Aorta (tissue), 5 donors: ENCODE measurements at places on chromosomes 7 and 10. TPM values are rescaled to one million over a fixed set of nuclear protein-coding genes. Genes with fewer than 3 reads are reported as not detected.

GRCh38 chr10:24723386-24723787 lies 300 bp downstream of the ARHGAP21 start:
- H3K4me1 ChIP-seq = no peaks in the 10 kb centered on the region
- DNase-seq = no peak
- H3K36me3 ChIP-seq = no peaks in the 10 kb centered on the region
- peak overlapping the region; percentile 96 for H3K4me3 ChIP-seq
- H3K27me3 ChIP-seq = no peaks in the 10 kb centered on the region
- H3K27ac ChIP-seq = peak overlapping the region; percentile 77

Gene TMEM176A
- 30.7 TPM for total RNA-seq

DNA sequence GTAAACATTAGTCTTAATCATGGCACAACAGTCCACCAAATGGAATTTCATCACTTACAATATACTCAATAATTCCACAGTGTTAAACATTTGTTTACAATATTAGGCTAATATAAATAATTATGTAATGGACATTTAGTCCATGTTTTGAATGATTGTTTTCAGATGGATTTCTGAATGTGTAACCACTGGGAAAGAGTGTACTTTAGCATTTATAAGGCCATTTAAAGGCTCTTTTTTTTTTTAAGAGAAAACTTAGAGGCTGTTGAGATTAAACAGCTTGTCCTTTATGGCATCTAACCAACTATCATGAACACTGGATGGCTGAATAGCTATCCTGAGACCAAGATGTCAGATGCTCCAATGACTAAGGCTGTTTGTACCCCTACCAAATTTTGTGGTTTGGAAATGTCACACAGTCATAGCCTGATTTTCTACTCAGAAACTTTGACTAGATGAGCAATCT lies 248.3 kb upstream of the GLI3 start:
- no peak for DNase-seq
- no peaks in the 10 kb centered on the region for H3K27me3 ChIP-seq
- no peaks in the 10 kb centered on the region for H3K36me3 ChIP-seq
- no peak overlapping the region for H3K27ac ChIP-seq

DNA sequence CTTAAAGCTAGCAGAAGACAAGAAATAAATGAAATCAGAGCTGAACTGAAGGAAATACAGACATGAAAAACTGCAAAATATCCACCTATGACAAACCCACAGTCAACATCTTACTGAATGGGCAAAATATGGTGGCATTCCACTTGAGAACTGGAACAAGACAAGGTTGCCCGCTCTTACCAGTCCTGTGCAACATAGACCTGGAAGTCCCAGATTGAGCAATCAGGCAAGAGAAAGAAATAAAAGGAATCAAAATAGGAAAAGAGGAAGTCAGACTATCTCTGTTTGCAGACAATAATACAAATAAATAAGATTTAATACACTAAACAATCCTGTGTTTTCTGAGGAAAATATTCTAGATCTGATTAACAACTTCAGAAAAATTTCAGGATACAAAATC lies 570.5 kb upstream of the SEMA3D start:
- H3K36me3 ChIP-seq = no peaks in the 10 kb centered on the region
- H3K27me3 ChIP-seq = no peaks in the 10 kb centered on the region
- no peaks in the 10 kb centered on the region for H3K4me1 ChIP-seq

- no peak overlapping the region for H3K27ac ChIP-seq
- H3K27me3 ChIP-seq = no peaks in the 10 kb centered on the region
- H3K4me1 ChIP-seq = no peaks in the 10 kb centered on the region
- no peaks in the 10 kb centered on the region for H3K36me3 ChIP-seq
- no peak overlapping the region for H3K4me3 ChIP-seq
These were observed 19.5 kb downstream of the DNAJB9 start for GRCh38 chr7:108589199-108589598.

- H3K27me3 ChIP-seq = no peaks in the 10 kb centered on the region
- H3K4me1 ChIP-seq = no peaks in the 10 kb centered on the region
- H3K27ac ChIP-seq = no peak overlapping the region
- no peak for DNase-seq
These were observed 143.2 kb downstream of the REEP3 start for GRCh38 chr10:63664341-63664885.

GRCh38 chr10:129881641-129882040 lies 82.4 kb downstream of the EBF3 start:
- no peaks in the 10 kb centered on the region for H3K4me1 ChIP-seq
- no peak overlapping the region for H3K27ac ChIP-seq
- H3K36me3 ChIP-seq = no peaks in the 10 kb centered on the region
- H3K27me3 ChIP-seq = no peaks in the 10 kb centered on the region

DNA sequence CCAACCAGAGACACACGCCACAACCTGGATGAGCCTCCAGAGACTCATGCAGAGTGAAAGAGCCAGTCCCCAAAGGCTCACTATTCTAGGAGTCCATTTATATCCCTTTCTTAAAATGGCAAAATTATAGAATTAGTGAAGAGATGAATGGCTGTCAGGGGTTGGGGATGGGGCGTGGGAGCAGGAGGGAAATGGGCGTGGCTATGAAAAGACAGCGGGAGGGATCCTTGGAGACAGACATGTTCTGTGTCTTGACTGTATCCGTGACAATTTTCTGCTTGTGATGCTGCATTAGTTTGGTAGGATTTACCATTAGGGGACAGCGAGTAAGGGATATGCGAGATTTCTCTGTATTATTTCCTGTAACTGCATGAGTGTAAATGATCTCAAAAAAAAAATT lies 33.0 kb downstream of the FAM53B start:
- H3K27ac ChIP-seq = no peak overlapping the region
- no peaks in the 10 kb centered on the region for H3K4me1 ChIP-seq
- no peaks in the 10 kb centered on the region for H3K36me3 ChIP-seq
- DNase-seq = no peak
- no peak overlapping the region for H3K4me3 ChIP-seq

DNA sequence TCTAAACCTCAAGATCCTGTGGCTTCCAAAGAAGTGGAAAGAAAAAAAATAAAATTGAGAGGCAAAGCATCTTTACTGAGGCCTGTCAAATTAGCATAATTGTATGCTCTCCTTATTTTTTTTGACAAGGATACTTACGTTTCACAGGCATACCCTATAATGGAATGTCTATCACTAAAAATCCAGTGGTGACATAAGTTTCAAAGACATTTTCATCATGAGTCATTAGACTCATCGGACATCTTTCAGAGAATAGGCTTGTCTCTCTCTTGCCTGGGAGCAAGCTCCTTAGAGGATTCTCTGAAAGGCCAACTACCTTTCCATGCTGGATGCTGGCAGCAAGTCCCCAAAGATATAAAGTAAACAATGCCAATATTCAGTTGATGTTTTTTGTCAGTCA lies 380.7 kb upstream of the STEAP1 start:
- no peaks in the 10 kb centered on the region for H3K4me1 ChIP-seq
- H3K4me3 ChIP-seq = no peak overlapping the region
- H3K27me3 ChIP-seq = no peaks in the 10 kb centered on the region
- no peaks in the 10 kb centered on the region for H3K36me3 ChIP-seq

GRCh38 chr7:139525239-139525638 lies 1.8 kb downstream of the CLEC2L start:
- H3K4me3 ChIP-seq = no peak overlapping the region
- DNase-seq = no peak
- no peaks in the 10 kb centered on the region for H3K4me1 ChIP-seq

DNA sequence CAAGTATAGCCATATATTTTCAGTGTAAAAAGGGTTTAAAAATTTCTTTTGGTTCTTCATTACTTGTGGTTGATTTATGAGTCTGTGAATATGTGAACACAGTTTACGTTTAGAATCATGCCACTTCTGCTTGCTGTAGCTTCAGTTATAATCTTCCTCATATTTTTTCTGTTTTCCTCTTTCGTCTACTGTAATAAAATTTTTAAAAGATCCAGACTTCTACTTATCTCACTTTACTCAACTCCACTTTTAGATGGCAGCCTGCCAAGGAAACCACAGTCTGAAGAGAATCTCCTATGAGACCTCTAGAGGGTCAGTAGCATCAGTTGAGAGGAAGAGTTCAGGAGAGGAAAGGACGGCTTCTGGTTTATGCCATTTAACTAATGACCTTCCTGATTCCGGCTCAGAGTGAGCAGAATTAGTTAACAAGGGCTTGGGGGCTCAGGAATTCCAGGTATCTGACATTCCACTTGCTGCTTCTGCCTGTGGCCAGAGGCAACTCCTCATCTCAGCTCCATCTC lies 21.4 kb downstream of the CREB5 start:
- H3K27ac ChIP-seq = no peak overlapping the region
- H3K27me3 ChIP-seq = no peaks in the 10 kb centered on the region
- H3K4me1 ChIP-seq = no peaks in the 10 kb centered on the region
- H3K4me3 ChIP-seq = no peak overlapping the region

DNA sequence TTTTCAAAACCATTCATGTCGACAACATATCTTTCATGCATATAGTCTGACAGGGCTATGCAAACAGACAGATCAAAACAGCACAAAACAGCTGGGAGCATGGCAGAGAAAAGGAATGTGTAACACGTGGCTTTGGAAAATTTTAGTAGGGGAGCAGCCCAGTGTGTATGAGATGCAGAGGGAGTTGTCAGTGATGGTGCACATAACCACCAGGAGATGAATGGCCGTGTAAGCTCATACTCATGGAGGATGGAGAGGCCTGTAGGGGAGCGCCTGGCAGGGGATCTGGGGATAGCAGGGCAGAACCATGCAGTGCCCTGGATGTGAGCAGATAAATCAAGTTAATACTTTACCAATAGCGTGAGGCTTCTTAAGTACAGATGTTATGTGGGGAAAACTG lies 45.7 kb downstream of the RHOBTB1 start:
- H3K27ac ChIP-seq = no peak overlapping the region
- peaks cover 3% of the 10 kb centered on the region for H3K4me1 ChIP-seq
- H3K27me3 ChIP-seq = no peaks in the 10 kb centered on the region
- no peak overlapping the region for H3K4me3 ChIP-seq

Gene RPEL1
- not detected for total RNA-seq

DNA sequence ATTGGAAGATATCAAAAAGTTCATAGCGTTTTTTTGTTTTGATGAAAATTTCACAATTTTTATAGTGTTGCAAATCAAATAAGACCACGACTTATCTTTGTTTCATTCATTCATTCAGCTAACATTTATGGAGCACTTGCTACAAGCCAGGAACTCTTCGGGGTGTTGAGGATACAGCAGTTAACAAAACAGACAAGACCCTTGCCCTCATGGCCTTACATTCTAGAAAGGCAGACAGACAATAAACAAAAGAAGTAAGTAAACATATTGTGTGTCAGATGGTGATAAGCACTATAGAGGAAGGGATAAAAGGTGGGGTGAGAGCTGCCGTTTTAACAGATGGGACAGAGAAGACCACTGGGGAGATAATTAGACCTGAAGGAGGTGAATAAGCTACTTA lies 41.6 kb upstream of the GSAP start:
- no peak overlapping the region for H3K4me3 ChIP-seq
- DNase-seq = no peak
- H3K27ac ChIP-seq = no peak overlapping the region
- H3K27me3 ChIP-seq = no peaks in the 10 kb centered on the region

DNA sequence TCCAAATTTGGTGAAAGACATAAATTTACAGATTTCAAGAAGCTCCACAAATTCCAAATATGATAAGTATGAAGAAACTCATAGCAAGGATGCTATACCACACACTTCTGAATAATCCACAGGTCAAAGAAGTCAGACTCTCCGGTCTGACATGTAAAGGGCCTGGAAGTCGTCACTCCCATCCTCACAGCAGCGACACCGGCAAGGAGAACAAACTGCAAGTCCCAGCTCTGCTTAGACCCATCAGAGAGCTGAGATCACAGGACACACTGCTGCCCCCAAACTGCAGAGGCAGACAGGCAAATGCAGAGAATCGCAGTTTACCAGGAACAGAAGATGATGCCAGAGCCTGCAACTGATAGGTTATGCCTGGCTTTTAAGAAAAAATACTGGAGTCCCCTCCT lies 62.0 kb downstream of the AMZ1 start:
- H3K27me3 ChIP-seq = no peaks in the 10 kb centered on the region
- H3K27ac ChIP-seq = no peak overlapping the region
- no peaks in the 10 kb centered on the region for H3K36me3 ChIP-seq

GRCh38 chr7:43769791-43770465 lies 11.4 kb downstream of the BLVRA start:
- H3K27ac ChIP-seq = no peak overlapping the region
- no peaks in the 10 kb centered on the region for H3K27me3 ChIP-seq
- no peaks in the 10 kb centered on the region for H3K36me3 ChIP-seq
- no peaks in the 10 kb centered on the region for H3K4me1 ChIP-seq
- H3K4me3 ChIP-seq = no peak overlapping the region

Gene GPRIN2
- 1.2 TPM for total RNA-seq

GRCh38 chr7:101094376-101094775 lies 9.1 kb downstream of the TRIM56 start:
- peak overlapping the region; percentile 64 for H3K27ac ChIP-seq
- no peaks in the 10 kb centered on the region for H3K4me1 ChIP-seq
- no peaks in the 10 kb centered on the region for H3K36me3 ChIP-seq

- H3K27ac ChIP-seq = no peak overlapping the region
- no peaks in the 10 kb centered on the region for H3K36me3 ChIP-seq
- no peak for DNase-seq
These were observed 265.4 kb upstream of the DGKB start for GRCh38 chr7:15167912-15168311.

- DNase-seq = no peak
- no peaks in the 10 kb centered on the region for H3K4me1 ChIP-seq
- no peaks in the 10 kb centered on the region for H3K36me3 ChIP-seq
- no peak overlapping the region for H3K4me3 ChIP-seq
These were observed 1409.1 kb upstream of the CELF2 start for GRCh38 chr10:9608602-9609001.

DNA sequence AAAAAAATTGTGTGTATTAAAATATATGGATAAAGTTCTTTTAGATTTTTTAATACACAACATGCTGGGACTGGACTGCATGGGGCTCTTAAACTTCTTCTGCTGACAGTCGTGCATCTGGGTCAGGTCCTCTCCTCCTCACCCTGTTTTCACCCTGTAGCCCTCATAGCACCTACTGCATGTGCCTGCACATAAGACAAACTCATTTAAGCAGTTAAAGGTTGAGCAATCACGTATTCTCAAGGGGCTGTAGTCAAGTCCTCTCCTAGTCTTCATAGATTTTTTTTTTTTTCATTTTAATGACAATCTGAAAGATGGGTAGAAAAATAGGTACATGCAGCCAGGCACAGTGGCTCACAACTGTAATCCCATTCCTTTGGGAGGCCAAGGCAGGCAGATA lies 23.6 kb upstream of the PDCD4 start:
- no peak overlapping the region for H3K27ac ChIP-seq
- no peaks in the 10 kb centered on the region for H3K27me3 ChIP-seq
- H3K4me1 ChIP-seq = no peaks in the 10 kb centered on the region
- no peak for DNase-seq
- no peaks in the 10 kb centered on the region for H3K36me3 ChIP-seq

Gene CALML5
- not detected for total RNA-seq

Gene SYT15
- total RNA-seq = 8.8 TPM

Gene TFEC
- 7.4 TPM for total RNA-seq
